Stimulated activated CD4-positive, alpha-beta T cell treated with anti-CD3 and anti-CD28 coated beads, TNF-alpha, amount 100 ng/mL, for 1 hour (primary cell): ENCODE measurements at places on chromosomes 7 and 10.

GRCh38 chr7:45574669-45575500 lies 717 bp downstream of the ADCY1 start:
- DNase-seq = no peak

DNA sequence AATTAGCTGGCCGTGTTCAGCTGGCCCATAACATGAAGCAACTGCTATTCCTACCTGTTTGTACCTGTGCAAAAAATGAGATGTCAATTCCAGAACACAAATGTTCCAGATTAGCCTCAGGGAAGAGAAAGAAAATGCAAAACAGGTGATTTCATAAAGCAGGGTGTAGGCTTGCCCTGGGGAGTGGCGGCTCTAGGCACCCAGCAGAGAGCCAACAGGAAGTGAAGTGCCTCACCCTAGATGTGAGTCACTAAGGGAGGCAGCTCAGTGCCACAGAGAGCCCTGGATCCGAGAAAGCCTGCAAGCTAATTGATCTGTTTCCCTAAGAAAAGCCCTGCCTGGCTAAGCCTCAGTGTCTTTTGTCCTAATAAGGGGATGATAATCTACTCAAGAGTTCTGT lies 240.0 kb downstream of the ARHGAP21 start:
- DNase-seq = no peak

DNA sequence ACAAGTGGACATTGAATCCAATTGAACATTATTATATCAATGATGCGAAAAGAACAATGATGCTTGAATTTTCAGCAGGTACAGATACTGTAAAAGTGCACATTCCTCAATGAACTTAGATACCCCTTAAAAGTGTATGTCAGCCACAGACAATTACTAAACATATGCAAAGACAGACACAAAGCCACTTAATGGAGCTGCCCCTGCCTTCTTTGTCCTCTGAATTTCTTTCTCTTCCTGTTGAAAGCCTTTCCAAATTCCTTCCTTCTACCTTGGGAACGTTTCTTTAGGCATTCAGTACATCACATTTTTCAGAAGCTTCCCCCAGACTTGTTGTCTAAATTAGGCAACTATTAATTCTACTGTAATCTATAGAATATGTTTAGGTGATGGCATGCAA lies 706.8 kb upstream of the MBL2 start:
- DNase-seq = no peak

- no peak for DNase-seq
Measured at GRCh38 chr10:42594246-42594650, 44.1 kb downstream of the ZNF33B start.

DNA sequence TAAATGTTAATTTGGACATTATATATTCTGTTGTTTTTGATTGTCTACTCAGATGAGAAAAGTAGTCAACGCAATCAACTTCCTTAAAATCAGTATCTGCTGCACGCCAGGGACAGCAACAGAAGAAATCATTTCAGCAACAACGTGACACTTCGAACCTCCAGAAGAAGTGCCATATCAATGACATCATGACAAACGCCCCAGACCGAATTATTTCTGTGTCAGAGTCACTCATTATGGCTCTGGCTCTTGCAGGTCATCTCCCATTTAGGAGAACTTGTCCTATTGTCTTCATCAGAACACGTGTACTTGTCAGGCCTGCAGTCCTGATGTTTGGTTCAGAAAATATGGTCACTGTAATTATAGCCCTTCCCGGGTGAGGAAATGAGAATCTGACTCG lies 276.3 kb downstream of the ADARB2 start:
- DNase-seq = no peak

DNA sequence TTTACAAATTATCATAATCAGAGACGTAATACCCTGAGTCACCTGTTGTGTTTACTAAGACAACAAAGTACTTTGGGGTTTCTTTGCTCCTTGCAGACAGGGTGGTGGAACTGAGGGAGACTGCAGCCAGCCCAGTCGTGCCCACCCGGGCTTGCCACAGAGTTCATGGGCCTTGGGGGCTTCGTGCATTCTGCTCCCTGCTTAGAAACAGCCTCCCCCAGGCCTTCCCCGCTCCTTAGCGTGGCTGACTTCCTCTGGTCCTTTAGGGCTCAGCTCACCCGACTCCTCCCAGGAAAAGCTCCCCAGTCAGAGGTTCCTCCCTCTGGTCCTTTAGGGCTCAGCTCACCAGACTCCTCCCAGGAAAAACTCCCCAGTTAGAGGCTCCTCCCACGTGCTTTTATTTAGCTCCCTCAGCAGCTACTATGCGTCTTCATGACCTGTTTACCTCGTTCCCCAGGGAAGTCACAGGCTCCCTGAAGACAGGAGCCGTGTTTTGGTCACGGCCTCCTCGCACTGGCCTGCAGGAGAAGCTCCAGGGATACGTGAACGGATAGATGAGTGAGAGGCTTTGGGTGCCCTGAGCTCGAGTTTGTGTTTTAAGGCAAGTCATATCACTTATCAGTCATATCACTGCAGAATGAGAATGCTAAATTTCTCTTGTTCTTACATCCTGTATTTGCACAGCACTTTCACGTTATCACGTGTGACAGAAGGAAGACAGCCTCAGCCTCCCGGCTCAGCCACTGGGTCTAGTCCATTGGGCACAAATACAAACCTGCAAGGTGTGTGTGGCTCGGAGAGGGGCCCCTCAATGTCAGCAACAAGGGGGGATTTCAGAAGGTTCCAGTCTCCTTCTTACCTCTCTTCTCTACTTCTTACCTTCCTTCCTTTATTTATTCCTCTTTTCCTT lies 52.7 kb upstream of the VIPR2 start:
- no peak for DNase-seq

DNA sequence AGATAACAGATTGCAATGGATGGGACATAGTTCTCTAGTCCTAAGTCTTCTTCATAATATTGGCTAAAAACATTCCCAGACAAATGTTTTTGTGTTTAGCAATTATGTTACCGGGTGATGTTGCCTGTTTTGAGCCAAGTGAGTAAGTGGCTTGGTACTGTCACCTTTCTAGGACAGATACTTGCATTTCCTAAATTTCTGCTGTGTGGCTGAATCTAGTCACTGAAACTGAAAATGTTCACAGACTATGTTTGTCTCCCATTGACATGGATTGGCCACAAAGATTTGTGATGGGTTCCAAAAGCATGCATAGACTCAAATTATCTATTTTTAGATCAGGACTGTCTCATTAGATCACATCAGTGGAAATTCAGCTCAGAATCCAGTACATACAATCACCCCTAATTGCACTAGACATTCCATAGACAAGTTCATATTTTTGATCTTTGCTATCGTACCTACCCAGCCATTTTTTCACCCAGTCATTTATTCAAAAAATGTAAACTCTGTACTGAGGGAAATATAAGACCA lies 1222.1 kb upstream of the AUTS2 start:
- no peak for DNase-seq

DNA sequence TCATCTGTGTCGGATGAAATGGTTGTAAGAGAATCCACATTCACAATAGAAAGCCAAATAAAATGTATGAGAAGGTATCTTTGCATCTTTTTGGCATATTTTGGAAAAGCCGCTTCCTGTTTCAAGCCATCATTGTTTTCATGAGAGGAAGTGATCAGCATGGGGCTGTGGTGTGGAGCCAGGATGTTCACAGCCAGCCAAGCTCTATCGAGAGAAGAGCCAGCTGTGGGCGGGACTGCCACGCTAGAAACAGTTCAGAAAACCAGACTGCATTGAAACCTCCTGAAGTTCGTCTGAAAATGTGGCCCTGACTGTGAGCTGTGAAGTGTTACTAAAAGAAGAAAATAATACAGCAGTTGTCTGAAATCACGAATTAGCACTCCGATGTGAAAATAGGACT lies 21.2 kb upstream of the NPS start:
- no peak for DNase-seq

DNA sequence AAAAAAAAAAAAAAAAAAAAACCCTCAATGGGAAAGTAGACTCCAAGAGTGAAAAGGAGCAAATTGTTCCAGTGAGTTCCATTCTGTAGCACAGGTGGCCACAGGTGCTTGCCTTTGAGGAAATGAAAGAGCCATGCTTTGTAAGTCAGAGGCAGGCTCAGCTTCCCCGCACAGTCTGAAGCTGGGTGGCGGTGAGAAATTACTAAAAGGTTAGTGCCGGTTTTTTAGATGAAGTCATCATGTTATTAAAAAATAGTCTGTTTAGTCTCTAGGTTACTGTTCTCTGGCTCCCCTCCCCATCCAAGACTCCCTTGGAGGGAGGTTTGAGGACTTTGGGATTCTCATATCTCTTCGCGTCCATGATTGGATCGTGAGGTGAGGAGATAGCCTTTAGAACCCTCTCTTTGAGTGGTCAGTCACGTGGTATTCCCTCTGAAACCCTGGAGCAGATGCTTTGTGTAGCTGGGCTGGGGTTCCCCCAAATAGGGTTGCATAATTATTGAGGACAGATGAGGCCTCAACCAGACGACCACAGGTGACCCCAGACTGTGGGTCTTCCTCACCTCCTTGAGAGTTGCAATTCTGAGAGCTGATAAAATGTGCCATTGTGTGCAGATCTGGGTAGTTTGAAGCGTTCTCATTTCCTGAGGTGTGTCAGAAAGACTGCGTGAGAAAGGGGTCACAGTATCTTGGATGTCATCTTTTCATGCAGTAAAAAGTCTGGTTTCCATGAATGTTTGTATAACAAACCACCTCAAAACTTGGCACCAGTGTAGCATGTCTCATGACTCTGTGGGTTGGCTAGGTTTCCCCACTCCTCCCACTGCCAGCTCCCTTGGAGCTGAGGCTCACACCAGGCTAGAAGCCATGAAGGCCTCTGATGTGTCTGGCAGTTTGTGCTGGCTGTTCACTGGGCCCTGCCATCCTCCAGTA lies 27.1 kb downstream of the OGDH start:
- peak; percentile 27 for DNase-seq

DNA sequence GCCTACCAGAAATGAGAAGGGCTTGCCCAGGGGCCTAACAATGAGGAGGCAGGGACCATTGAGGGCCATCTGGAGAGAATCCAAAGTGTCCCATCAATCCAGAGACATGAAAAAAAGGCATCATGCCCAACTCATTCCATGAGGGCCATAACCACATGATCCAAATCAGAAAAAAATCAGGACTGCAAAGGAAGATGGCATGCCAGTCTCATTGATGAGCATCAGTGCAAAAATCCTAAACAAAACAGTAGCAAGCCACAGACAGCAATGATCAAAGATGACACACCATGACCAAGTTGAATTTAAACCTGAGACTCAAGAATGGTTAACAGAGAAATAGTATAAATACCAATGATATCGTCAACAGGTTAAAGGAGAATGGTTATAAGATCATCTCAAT lies 7.0 kb upstream of the CYP3A4 start:
- DNase-seq = no peak

DNA sequence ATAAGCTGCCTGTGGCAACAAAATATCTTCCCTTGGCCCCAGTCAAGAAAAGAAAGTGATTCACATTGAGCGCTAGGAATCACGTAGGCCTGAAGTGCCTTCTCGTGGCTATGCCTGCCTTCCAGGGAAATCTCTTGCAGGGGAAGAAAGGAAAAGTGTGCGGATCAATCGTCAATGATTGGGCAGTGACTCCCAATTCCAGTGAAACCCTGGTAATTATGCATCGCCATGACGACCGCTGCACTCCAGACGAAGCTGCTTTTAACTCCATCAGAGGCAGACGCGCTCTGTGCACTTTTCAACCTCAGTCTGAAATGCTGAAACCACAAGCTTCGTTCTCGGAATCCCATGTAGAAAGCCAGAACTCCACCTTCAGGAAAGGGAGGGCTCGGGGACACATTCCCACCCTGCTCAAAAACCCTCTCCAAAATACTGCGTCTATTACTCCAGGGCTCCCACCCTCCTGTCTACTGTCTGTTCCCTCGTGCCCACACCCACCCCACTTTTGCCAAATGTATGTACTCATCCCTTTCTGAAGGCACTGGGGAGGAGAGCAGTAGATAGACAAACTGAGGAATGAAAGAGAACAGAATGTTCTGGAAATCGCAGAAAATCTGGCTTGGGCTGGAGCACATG lies 24.2 kb upstream of the PRKAG2 start:
- no peak for DNase-seq

DNA sequence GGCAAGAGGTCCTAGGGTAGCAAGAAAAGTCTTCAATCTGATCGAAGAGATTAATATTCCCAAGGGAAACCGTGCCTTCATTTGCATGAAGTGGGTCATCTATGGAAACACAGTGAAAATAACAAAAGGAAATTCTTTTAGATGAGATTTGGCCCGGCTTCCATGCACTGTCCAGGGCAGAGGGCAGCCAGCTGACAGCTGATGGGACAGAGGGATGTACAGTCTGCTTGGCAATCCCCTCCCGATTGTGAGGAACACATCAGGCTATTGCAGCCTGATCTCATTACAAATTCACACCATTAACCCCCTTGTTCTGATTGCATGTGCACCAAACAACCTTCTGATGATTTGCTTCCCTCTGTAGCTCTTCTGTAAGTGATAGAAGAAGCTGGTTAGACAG lies 105.3 kb downstream of the FRMD4A start:
- DNase-seq = no peak

DNA sequence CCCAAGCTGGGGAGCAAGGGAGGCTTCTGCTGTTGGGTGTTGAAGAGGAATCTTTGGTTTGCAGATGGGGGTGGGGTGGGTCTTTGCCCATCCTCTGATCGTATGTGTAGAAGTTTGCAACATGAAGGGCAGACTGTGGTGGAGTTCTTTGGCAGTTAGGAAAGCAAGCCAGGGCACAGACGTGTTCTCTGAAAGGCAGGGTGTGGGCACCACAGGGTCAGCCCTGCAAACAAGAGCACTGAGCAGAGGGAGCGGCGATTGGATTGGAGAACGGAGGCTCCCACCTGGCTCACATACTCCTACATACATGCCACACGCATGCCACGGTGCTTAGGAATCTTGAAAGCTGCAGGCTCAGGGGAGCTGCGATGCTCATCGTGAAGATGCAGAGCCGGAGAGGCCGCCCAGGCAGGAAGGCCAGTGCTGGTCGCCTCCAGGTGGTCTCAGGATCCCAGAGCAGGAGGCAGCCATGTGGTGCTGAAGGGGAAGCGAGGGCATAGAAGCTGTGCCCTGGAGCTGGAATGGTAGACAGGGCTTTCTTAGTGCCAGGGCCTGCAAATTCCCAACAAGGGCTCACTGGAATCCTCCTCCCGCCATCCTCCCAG lies 149.0 kb downstream of the MGMT start:
- DNase-seq = no peak

GRCh38 chr10:64873088-64873487 lies 1351.9 kb downstream of the REEP3 start:
- no peak for DNase-seq

- DNase-seq = no peak
Measured at GRCh38 chr7:30771880-30772425, 736 bp downstream of the MINDY4 start.

- DNase-seq = no peak
Measured at GRCh38 chr7:30201921-30202320, 67.1 kb downstream of the MTURN start.

- DNase-seq = no peak
Measured at GRCh38 chr7:137003566-137003965, 135.1 kb downstream of the CHRM2 start.

DNA sequence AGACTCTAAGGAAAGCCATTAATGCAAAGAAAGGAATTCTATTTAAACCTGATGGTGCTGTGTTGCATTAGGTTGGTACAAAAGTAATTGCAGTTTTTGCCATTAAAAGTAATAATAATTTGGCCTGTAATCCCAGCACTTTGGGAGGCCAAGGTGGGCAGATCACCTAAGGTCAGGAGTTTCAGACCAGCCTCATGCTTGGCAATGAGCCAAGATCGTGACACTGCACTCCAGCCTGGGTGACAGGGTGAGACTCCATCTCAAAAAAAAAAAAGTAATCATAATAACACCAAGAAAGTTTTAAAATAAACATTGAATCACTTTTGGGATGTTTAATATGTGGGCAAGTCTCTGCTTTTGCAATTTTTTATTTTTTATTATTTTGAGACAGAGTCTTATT lies 107.3 kb upstream of the FRMD4A start:
- DNase-seq = no peak
